Kasumi-1 (cell line): ENCODE measurements at places on chromosomes 6 and 20.

DNA sequence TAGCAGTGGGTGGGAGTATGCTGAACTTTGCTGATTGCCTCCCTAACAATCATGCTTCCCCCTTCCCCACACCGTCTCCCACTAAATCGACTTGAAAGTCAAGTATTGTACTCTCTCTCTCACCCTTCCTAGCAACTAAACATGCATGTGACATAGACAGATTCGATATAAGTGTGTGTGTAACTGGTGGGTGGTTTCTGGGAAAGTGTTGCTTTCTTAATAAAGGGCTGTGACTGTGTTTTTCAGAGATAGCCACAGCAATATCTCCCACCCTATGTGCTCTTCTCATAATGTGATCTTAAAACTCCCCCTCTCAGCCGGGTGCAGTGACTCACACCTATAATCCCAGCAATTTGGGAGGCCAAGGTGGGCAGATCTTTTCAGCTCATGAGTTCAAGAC, 49.3 kb upstream of the E2F3 start:
- DNase-seq, result no peak

DNA sequence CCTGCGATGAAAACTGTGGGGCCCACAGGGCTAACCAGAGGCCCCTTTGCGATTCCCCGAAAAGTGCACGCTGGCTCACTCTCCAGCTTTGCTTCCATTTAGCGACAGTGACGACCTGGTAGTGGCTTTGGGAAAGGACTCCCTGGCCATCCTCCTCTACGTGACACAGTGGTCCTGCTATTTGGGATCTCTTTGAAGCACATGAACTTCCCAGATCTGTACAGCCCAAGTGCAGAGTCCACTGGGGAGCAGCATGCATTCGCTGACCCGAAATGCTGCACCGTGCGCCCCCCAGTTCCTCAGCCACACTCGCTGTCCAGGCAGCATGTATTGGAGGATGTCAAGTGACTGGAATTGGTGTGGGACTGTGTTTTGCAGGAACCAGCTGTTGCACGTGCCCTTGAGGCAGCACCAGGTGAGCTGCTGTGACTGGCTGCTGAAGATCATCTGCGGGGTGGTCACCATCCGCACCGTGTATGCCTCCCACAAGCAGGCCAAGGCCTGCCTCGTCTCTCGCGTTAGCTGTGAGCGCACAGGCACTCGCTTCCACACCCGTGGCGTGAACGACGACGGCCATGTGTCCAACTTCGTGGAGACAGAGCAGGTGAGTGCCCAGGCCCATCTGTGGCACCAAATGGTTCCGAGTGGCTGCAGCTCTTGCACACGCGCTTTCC, 51.6 kb downstream of the SYNJ2 start:
- no peak for DNase-seq

DNA sequence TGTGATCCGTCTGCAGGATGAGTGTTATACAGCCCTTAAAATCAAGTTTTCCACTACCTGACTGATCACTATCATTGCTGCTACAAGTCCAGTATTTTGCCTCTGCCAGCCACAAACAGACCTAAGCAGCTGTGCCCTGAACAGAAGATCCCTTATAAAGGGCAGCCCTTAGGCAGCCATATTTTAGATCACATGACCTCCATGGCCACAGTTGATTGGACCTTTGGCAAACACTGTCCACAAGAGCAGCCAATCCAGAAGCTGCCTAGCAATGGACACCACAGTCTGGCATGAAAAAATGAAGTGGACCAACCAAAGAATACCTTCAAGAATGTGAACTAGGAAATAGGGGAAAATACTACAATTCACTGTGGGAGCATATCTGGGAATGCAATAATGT, 50.8 kb downstream of the MC3R start:
- DNase-seq, result no peak

DNA sequence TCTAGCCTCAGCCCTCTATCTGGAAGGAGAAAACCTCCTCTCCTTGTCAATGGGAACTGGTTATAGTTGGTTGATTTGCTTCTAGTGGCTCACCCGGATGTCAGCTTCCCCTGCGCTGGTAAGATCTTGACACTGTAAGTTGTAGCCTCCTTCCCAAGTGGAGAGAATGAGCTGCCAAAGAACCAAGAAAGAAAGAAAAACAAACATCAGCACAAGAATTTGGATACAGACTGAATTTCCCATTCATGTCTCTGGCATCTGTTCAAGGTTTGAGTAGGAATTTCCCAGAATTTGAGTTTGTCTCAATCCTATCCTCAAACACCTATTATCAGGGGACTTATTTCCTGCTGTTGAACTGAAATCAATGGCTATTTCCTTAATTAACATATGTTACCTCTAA, 44.1 kb downstream of the ELOVL2 start:
- DNase-seq, result no peak

- no peak for DNase-seq
These were observed 2.9 kb downstream of the TMEM30A start for GRCh38 chr6:75281653-75282052.

DNA sequence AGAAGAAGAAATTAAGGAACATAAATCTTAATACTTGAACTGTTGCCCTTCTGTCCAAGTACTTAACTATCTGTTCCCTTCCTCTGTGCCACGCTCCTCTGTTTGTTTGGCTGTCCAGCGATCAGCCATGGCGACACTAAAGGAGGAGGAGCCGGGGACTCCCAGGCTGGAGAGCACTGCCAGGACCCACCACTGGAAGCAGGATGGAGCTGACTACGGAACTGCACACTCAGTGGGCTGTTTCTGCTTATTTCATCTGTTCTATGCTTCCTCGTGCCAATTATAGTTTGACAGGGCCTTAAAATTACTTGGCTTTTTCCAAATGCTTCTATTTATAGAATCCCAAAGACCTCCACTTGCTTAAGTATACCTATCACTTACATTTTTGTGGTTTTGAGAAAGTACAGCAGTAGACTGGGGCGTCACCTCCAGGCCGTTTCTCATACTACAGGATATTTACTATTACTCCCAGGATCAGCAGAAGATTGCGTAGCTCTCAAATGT, 17.1 kb downstream of the IRF4 start:
- peak; percentile 88 for DNase-seq

- no peak for DNase-seq
These were observed 24.4 kb downstream of the PTPN1 start for GRCh38 chr20:50534567-50534966.

DNA sequence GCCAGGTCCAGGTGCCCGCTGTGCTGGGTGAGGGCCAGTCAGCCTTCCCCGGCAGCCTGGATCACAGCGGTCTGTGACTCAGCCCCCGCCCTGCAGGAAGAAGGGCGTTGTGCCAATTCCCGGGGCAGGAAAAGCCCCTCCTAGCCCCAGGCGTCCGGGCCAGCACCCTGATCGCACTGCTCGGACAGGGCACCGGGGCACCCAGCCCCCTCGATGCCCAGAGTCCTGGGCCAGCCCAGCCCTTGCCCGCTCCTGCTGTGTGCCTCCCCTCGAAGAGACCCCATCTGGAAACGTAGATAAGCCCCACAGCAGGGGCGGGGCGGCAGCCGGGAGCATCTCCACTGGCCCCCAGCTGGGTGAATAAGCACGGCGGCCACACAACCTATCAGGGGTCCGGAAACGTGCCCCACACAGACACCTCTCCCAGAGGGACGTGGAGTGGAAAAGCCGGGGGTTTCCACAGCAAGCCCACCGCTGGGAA, 9.9 kb downstream of the LAMA5 start:
- DNase-seq, result no peak

- no peak for DNase-seq
These were observed 22.0 kb downstream of the PRDM1 start for GRCh38 chr6:106108129-106108528.

- DNase-seq, result no peak
These were observed 60.5 kb downstream of the CD164 start for GRCh38 chr6:109321752-109322151.

- no peak for DNase-seq
These were observed 60.0 kb downstream of the CNKSR3 start for GRCh38 chr6:154450498-154450897.

- no peak for DNase-seq
These were observed 47.9 kb upstream of the LIN28B start for GRCh38 chr6:104908888-104909525.

DNA sequence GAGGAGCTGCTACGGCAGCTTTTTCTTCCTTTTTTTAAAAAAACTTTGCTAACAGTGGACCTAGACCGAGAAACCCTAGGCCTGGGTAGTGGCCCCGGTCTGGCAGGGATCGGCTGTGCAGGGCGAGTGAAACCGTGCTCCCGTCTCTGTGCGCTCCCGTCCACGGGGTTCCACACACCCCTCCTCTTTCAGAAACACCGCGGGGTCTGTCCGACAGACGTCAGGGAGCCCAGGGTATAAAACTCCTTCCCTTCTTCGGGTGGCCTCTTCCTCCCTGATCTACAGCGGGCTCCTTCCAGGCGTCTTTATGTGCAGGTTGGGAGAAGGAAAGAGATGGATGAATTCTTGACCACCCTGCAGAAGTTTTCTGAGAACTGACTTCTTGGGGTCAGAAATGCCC, 27.1 kb upstream of the SMOC2 start:
- DNase-seq, result no peak

- DNase-seq, result no peak
These were observed 153.3 kb downstream of the QRSL1 start for GRCh38 chr6:106782536-106783285.

DNA sequence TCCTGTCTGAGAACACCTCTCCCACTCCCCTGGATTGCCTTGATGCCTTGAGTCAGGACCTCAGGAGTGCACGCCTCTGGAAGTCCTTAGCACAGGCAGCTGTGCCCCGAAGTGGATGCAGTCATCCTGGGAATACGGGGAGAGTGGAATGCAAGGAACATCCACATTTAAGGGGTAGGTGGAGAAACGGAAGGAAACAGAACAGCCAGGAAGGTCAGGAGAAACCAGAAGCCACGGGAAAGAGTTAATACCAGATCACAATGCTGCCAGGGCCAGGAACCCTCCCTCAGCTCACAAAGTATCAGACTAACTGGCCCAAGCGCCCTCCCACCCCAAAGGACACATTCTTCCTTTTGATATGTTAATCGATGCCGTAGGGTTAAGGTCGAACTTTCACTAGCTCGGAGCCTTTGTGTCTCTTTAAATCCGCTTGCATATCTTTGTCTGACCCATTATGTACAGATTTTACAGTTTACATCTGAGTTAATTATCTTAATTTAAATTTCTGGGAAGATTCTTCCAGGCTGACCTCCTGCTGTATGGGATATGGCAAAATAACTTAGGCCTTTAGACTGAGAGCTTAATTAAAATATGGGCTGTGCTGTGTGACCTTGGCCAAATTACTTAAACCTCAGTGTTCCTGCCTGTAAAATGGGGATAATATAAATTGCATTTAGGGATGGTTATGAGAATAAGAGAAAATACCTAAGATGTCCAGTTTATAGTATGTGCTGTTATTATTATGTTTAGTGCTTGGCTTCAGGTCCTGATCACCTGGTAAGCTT, 24.0 kb upstream of the CCND3 start:
- DNase-seq, result no peak

- DNase-seq, result no peak
These were observed 282.7 kb downstream of the TBC1D7 start for GRCh38 chr6:13045676-13046075.

- peak; percentile 95 for DNase-seq
These were observed 18.0 kb downstream of the TUBB2A start for GRCh38 chr6:3139090-3139903.

- DNase-seq, result no peak
These were observed 593.9 kb upstream of the BTBD3 start for GRCh38 chr20:11323816-11324215.

GRCh38 chr6:150567380-150567779, 32.3 kb upstream of the PLEKHG1 start:
- DNase-seq, result no peak

- no peak for DNase-seq
These were observed 27.4 kb downstream of the CRYBG1 start for GRCh38 chr6:106387875-106388274.

DNA sequence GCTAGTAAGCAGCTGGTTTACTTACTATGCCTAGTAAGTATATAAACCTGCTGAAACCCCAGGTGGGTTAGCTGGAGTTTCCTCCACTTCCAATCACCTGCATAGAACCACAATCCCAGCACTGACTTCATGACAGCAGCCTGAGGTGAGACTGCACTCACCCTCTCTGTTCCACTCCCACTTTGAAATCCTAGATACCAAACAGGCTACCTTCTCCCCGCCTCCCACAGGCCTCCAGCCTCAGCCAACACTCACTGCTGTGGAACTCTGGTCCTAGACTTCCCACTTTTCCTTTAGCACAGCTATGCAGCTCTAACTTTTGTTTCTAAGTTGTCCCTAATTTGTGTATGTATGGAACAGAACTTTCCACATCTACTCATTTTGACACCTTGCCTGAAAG, 149.7 kb upstream of the ARID1B start:
- no peak for DNase-seq

DNA sequence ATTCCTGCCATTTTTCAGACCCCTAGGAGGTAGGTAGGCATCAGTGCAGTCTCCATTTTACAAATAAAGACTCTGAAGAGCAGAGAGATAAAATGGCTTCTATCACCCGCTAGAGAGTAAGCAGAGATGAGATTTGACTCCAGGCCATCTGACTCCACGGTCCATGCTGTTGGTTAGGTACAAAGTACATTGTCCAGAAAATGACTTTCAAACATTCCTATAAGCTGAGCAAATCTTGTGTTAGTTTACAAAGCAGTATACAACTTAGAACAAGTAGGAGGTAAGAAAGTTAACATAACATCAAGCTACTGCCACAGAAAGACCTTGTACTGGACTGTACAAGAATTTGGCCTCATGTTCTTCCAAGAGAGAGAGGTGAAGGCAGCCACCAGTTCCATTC, 14.9 kb downstream of the BTN1A1 start:
- no peak for DNase-seq

DNA sequence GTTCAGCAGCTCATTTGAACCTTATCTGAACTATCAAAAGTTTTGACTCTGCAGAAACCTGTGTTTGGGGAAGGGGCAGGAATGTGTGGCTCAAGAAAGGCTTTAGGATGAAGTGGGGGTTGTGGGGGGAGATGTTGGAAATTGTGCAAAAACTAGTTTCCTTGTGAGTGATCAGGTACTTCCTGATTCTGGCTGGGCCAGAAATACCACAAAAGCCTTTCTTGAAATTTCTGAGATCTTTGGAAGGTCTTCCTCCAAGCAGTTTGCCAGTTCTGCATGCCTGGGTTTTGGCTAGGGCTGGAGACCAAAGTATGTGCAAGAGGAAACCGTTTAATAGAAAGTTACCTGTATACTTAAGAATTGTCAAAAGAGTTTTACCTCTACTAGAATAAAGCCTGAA, 116.6 kb downstream of the BMP2 start:
- DNase-seq, result no peak

GRCh38 chr20:5835871-5836270, 85.7 kb downstream of the SHLD1 start:
- DNase-seq, result no peak
